ENCODE measurements at places on chromosomes 13 and 19.

GRCh38 chr19:31253526-31254179 lies 95.6 kb downstream of the TSHZ3 start:
- DNase-seq = no peak

DNA sequence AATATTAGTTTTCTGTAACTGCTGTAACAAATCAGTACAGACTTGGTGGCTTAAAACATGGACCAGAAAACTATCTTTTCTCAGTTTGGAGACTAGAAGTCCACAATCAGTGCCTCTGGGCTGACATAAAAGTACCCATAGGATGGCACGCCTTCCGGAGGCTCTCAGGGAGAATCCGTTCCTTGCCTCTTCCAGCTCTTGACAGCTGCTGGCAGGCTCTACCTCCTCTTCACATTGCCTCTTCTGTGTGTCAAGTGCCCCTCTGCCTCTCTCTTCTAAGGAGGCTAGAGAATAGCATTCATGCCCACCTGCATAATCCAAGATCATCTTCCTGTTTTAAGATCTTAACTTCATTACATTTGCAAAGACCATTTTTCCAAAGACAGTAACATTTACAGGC lies 1194.2 kb downstream of the EFNB2 start:
- DNase-seq = no peak

DNA sequence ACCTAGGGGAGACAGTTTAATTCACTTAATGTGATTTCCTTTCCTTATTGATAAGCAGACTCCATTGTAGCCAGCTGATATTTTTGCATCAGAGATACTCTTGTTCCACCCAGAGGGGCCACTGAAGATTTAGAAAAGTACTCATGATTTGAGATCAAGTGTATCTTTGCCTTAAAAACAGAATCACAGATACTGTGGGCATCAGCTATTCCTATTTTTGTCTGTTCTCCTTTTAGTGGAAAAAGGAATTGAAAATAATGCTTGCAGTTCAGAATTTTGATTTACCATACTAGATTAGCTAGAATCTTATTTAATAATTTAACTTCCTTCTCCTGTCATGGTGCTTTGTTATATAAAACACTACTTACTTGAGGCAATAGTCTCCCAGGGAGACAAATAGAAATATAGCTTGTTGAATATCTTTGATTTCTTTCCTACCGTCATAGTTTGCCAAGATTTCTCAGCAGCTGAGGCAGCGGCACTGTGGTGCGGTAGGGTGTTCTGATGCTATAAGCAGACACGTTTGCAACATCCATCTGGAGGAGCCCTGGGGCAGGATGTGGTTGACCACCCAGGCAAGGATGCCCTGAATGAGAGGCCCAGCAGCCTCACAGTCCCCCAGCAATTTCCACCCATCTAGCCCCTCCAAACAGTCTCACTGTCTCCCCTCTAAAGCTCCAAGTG lies 47.0 kb upstream of the RAP2A start:
- DNase-seq = no peak

DNA sequence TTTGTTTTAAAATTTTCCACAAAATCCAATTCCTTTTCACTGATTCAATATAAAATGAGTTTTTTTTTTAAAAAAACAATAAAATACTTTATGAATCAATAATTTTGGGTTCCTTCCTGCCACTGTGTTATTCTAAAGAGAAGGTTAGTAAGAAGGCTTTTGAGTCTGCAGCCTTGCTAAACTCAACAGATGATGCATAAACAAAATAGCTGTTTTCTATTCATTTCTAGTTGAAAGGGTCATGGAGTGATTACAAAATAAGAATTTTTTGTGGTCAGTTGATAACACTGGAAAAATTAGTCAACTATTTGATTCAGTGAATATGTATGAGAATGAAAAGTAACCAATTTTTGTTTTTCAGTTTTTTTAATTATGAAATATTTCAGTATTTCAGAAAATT lies 169.9 kb downstream of the VWA8 start:
- no peak for DNase-seq

GRCh38 chr19:4776436-4777211 lies 14.9 kb upstream of the FEM1A start:
- DNase-seq = no peak

GRCh38 chr13:41821238-41821594 lies 139.7 kb downstream of the VWA8 start:
- DNase-seq = no peak

DNA sequence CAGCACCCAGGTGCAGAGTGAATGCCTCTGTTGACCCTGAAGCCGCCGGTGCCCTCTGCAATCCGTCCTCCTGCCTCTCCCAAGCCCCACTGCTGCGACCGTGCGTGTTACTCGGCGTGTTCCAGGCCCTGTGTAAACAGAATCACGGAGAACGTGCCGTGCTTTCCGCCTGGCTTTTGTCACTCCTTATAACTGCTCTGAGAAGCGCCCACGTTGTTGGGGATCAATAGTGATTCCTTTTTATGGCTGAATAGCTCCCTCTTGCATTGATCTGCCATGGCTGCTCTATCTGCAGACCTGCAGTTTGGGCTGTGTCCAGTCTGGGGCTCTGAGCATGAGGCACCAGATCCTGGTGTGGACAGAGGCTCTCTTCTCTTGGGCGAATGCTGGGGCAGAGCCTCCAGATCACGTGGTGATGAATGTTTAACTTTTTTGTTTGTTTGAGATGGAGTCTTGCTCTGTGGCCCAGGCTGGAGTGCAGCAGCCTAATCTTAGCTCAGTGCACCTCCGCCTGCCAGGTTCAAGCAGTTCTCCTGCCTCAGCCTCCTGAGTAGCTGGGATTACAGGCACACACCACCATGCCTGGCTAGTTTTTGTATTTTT lies 15.8 kb downstream of the ADPRHL1 start:
- no peak for DNase-seq

- DNase-seq = peak; percentile 80
These were observed 7.0 kb downstream of the POU4F1 start for GRCh38 chr13:78596399-78596735.

DNA sequence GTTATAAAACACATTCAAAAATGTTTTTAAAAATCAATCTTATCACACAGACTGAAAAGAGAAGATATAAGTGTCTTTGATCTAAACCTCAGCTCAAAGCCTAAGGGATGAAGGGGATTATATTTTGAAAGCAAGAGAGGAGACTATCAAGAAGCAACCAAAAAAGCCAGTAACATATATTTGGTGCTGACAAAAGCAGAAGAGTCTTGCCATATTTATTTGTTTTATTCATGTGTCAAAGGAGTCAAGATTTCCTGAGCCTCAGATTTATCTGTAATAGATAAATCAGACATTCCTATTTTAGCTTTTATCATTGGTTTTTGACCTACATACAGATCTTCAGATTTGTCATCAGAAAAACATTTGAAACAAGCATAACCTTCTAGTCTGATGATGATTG lies 798.6 kb upstream of the PCDH9 start:
- no peak for DNase-seq

DNA sequence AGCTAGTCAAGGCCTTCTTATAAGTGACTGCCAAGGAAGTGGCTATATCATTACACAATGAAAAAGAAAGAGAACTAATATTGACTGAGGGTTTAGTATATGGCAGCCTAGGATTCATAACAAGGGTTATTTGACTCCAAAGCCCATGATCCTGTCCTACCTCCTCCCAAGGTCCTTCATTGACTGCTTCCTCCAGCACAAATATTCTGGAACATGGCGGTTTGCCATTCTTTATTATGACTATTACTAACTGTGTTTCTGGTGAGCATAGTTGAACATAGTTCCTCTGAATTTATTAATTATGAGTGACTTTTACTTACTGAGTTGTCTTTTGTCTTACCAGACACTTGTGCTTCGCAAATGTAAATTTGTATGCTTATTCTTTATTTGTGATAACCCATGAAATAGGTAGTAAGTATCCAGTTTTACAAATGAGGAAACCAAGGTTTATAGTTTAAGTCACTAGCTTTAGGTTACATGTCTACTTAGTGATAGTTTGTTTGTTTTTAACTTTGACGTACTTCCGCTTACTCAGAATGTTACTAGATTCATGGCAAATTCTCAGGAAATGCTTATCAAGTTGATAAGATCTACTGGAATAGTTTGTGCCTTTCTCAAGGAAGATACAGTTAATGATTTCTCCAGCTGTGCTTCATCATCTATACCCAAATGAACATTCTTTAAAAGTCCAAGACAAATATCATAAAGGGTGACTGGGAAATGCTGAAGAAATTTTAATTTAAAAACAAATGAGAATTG lies 15.5 kb upstream of the DCLK1 start:
- no peak for DNase-seq

DNA sequence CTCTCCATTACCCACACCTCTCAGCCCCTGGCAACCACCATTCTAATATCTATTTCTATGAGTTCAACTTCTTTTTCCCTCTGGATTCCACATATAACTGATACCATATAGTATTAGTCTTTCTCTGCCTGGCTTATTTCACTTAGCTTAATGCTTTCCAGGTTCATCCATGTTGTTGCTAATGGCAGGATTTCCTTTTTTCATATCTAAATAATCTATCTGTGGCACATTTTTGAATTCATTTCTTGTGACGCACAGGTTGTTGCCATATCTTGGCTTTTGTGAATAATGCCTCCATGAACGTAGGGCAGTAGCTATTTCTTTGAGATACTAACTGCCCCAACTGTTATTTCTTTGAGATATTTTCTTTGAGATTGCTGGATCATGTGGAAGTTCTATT lies 235.6 kb downstream of the SPRY2 start:
- no peak for DNase-seq

- DNase-seq = no peak
These were observed 101.2 kb downstream of the CRYL1 start for GRCh38 chr13:20424559-20424852.

- no peak for DNase-seq
These were observed 67.5 kb downstream of the COL4A1 start for GRCh38 chr13:110239280-110240125.

- no peak for DNase-seq
These were observed 264.0 kb downstream of the KLF12 start for GRCh38 chr13:73870036-73870741.

DNA sequence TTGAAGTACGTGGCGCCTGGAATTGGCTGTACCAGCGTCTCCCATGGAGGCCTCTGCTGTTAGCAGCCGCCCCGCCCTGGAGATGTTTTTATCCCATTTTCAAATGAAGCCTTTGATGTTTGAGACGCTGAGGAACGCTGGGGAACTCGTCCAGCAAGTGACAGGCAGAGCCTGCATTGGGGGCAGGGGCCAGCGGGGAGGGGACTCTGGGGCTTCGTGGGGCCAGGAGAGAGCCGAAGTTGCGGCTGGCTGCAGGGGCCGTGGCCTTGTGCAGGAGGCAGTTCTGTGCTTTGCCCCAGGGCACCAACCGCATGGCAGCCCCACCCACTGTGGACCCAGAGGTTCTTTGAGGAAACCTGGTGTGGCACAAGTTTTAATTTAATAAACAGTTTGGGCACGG lies 13.5 kb downstream of the SPPL2B start:
- no peak for DNase-seq

GRCh38 chr13:98994080-98994479 lies 16.2 kb upstream of the DOCK9 start:
- no peak for DNase-seq

GRCh38 chr13:51938454-51938853 lies 72.8 kb downstream of the ATP7B start:
- DNase-seq = peak; percentile 35

DNA sequence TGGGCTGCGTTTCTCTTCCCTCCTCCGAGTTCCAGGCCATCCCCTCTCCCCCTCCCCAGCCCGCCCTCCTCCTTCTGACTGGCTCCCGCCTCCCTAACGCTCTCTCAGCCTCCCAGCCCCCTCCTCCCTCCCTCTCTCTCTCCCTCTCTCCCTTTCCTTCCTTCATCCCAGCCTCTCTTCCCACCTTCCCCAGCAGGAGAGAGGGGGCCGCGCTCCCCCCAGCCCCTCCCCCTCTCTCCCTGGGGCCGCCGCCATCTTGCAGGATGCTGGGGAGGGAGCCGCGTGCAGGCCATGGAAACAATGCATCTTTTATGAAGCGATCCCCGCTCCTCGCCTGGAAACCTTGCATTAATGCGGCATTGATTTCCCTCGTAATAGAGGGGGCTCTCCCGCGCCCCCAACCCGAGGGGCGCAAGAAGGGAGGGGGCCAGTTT lies 42.6 kb upstream of the ADGRL1 start:
- peak; percentile 85 for DNase-seq

DNA sequence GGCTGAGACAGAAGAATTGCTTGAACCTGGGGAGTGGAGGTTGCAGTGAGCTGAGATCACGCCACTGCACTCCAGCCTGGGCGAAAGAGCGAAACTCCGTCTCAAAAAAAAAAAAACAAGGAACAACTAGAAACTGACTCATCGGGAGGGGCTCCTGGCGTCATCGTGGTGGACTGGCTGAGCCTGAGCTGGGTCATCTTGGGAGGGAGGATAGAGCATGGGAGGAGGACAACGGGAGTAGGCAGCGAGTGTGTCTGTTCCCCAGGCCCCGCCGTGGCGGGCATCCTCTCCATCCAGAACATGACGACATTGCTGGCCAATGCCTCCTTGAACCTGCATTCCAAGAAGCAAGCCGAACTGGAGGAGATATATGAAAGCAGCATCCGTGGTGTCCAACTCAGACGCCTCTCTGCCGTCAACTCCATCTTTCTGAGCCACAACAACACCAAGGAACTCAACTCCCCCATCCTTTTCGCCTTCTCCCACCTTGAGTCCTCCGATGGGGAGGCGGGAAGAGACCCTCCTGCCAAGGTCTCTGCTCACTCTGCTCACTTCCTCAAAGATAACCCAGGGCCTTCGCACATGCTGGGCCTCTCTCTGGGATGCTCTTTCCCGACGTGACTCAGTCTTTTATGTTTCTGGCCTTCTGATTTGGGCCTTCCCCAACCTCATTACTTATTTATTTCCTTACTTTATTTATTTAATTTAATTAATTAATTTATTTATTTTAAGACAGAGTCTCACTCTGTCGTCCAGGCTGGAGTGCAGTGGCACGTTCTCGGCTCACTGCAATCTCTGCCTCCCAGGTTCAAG lies 16.6 kb downstream of the DDX39A start:
- no peak for DNase-seq

DNA sequence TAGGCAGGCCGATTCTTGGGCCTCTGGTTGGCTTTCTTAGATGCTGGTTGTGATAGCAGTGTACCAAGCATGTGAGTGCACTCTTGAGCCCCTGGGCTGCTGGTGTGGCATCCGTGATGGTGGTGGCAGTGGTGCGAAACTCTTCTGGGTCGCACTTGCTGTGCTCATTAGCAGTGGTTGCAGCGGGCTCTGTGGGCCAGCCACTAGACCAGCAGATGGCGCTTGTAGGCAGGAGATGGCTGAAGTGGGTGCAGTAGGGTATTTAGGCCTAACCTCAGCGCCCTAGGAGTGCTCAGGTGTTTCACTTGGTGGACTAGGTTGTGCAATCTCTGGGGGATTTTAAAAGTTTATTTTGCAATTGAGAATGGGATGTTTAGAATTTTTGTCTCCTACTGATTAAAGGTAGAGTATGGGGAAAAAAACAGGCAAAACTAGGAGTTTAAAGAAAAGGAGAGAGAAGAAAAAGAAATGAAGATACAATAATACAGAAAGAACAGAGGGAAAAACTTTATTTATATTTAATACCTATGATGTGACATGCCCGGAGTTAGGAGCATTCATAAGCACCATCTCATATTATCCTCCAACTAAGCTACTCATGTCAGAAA lies 4.3 kb upstream of the ZNF17 start:
- DNase-seq = peak; percentile 51

GRCh38 chr13:61123538-61124289 lies 291.9 kb downstream of the PCDH20 start:
- no peak for DNase-seq
